Cardiac muscle cell (in vitro differentiated cells and primary cell): ENCODE measurements at places on chromosomes 2 and 18.
A peak's percentile ranks its signal among the peaks of the same experiment; 100 is the strongest.

DNA sequence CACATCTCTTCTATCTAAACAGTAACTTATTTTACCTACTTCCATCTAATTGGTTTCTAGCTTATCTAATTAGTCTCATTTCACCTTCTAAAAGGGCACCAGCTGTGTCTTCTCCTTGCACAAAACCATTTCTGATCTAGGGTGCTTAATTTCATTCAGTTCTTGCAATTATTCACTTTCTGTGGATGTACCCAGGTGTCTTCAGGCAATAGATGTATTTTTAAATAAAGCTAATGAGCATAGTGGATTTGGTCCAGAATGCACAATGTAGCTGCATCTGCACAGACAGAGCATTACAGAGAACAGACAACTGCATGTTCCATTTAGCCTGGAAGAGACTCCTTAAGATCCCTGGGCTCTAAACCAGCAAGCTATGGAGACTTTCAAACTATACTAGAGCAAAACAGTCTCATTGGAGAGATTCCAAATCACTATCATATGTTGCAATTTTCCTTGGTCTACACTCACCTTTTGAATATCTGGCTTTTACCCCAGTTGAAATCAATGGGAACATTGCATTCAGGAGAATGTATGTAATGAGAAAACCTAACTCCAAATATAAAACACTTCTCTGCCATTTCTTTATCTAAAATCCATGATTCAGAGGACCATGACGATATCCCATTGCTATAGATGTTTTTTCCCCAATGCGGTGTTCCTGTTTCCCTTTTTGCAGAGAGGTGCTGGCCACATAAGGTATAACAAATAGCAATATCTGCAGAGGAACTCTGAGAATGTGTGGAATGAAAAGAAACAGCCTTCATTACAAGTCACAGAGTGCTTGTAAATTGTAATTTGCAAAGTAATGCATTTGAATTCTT is 3.5 kb upstream of the RFX8 start:
- H3K4me3 ChIP-seq: no peak overlapping the region
- H3K27ac ChIP-seq: no peak overlapping the region
- H3K27me3 ChIP-seq: peaks cover 51% of the 10 kb centered on the region
- H3K36me3 ChIP-seq: no peaks in the 10 kb centered on the region
- no peak for DNase-seq

DNA sequence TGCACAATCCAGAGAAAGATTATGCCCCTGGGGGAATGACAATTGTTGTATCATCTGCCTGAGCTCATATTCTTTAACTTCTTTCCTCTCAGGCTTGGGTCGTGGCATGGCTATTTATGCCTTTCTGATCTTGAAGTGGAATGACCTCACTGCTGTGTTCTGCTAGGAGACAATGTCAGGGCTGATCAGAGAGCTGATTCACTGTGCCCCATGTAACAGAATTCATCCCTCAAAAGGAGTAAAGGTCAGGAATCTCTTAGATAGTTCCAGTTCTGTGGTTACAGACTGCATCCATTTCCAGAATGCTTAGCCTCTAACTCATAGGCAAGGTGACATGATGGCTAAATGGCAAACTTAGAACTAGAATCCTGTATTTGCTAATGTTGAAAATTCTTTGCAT is 511.7 kb upstream of the CNTNAP5 start:
- no peak overlapping the region for H3K27ac ChIP-seq
- H3K4me3 ChIP-seq: no peak overlapping the region
- no peaks in the 10 kb centered on the region for H3K27me3 ChIP-seq
- peak; percentile 14 for DNase-seq
- H3K4me1 ChIP-seq: no peaks in the 10 kb centered on the region
- H3K36me3 ChIP-seq: no peaks in the 10 kb centered on the region

- no peaks in the 10 kb centered on the region for H3K4me1 ChIP-seq
- no peaks in the 10 kb centered on the region for H3K27me3 ChIP-seq
- no peak overlapping the region for H3K27ac ChIP-seq
- no peak for DNase-seq
Observed at GRCh38 chr2:100891906-100892642, 72.1 kb downstream of the NPAS2 start.

DNA sequence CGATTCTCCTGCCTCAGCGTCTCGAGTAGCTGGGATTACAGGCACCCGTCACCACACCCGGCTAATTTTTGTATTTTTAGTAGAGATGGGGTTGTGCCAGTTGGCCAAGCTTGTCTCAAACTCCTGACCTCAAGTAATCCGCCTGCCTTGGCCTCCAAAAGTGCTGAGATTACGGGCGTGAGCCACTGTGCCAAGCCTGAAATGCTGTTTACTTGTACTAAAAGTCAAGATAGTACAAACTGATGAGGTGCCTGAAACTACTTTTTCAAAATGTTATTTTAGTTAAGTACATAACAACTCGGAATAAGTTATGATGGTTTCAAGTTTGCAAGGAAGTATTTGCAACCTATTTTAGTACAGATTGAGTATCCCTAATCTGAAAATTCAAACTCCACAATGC is 85.7 kb downstream of the CEP192 start:
- no peak overlapping the region for H3K4me3 ChIP-seq
- DNase-seq: no peak

GRCh38 chr2:177553176-177553884 is 160.8 kb downstream of the AGPS start:
- peak overlapping the region; percentile 95 for H3K4me3 ChIP-seq
- no peak for DNase-seq
- H3K4me1 ChIP-seq: peaks cover 9% of the 10 kb centered on the region
- H3K36me3 ChIP-seq: no peaks in the 10 kb centered on the region
- peak overlapping the region; percentile 97 for H3K27ac ChIP-seq
- no peaks in the 10 kb centered on the region for H3K27me3 ChIP-seq

- H3K4me3 ChIP-seq: no peak overlapping the region
- no peaks in the 10 kb centered on the region for H3K36me3 ChIP-seq
- no peak overlapping the region for H3K27ac ChIP-seq
- no peak for DNase-seq
- no peaks in the 10 kb centered on the region for H3K27me3 ChIP-seq
- H3K4me1 ChIP-seq: no peaks in the 10 kb centered on the region
Observed at GRCh38 chr2:175431101-175431946, 249.8 kb upstream of the ATP5MC3 start.

- DNase-seq: peak; percentile 48
- H3K27ac ChIP-seq: no peak overlapping the region
Observed at GRCh38 chr2:139864821-139865302, 1084.7 kb upstream of the NXPH2 start.

- H3K36me3 ChIP-seq: no peaks in the 10 kb centered on the region
- DNase-seq: no peak
- no peak overlapping the region for H3K4me3 ChIP-seq
- no peak overlapping the region for H3K27ac ChIP-seq
- no peaks in the 10 kb centered on the region for H3K4me1 ChIP-seq
- peaks cover 11% of the 10 kb centered on the region for H3K27me3 ChIP-seq
Observed at GRCh38 chr2:148880636-148881035, 5.6 kb downstream of the KIF5C start.

- H3K4me1 ChIP-seq: peaks cover 4% of the 10 kb centered on the region
- peak overlapping the region; percentile 28 for H3K27ac ChIP-seq
- no peaks in the 10 kb centered on the region for H3K27me3 ChIP-seq
- no peak for DNase-seq
- H3K4me3 ChIP-seq: no peak overlapping the region
- H3K36me3 ChIP-seq: no peaks in the 10 kb centered on the region
Observed at GRCh38 chr18:24778810-24779418, 318.5 kb downstream of the HRH4 start.

GRCh38 chr18:3667255-3668137 is 217.5 kb downstream of the TGIF1 start:
- no peak overlapping the region for H3K4me3 ChIP-seq
- no peak overlapping the region for H3K27ac ChIP-seq
- no peaks in the 10 kb centered on the region for H3K27me3 ChIP-seq
- H3K4me1 ChIP-seq: peaks cover 18% of the 10 kb centered on the region
- H3K36me3 ChIP-seq: no peaks in the 10 kb centered on the region

GRCh38 chr2:109472331-109472959 is 141.3 kb downstream of the SEPTIN10 start:
- H3K27me3 ChIP-seq: no peaks in the 10 kb centered on the region
- H3K4me3 ChIP-seq: no peak overlapping the region
- DNase-seq: no peak
- H3K27ac ChIP-seq: no peak overlapping the region
- H3K4me1 ChIP-seq: no peaks in the 10 kb centered on the region
- H3K36me3 ChIP-seq: no peaks in the 10 kb centered on the region

DNA sequence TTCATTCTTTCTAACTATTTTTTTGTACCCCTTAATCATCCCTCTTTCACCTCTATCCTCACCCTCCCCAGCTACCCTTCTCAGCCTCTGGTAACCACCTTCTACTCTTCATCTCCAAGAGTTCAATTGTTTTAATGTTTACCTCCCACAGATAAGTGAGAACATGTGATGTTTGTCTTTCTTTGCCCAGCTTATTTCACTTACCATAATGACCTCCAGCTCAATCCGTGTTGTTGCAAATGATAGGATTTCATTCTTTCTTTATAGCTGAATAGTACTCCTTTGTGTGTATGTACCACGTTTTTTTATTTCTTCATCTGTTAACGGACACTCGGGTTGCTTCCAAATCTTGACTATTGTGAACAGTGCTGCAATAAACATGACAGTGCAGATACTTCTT is 22.1 kb upstream of the TMEM37 start:
- H3K4me1 ChIP-seq: peaks cover 3% of the 10 kb centered on the region
- H3K4me3 ChIP-seq: no peak overlapping the region
- H3K27ac ChIP-seq: no peak overlapping the region
- H3K36me3 ChIP-seq: no peaks in the 10 kb centered on the region
- DNase-seq: no peak

- H3K4me3 ChIP-seq: no peak overlapping the region
- peaks cover 3% of the 10 kb centered on the region for H3K36me3 ChIP-seq
- H3K4me1 ChIP-seq: no peaks in the 10 kb centered on the region
- H3K27me3 ChIP-seq: no peaks in the 10 kb centered on the region
Observed at GRCh38 chr2:33336036-33336625, 140.3 kb upstream of the RASGRP3 start.

DNA sequence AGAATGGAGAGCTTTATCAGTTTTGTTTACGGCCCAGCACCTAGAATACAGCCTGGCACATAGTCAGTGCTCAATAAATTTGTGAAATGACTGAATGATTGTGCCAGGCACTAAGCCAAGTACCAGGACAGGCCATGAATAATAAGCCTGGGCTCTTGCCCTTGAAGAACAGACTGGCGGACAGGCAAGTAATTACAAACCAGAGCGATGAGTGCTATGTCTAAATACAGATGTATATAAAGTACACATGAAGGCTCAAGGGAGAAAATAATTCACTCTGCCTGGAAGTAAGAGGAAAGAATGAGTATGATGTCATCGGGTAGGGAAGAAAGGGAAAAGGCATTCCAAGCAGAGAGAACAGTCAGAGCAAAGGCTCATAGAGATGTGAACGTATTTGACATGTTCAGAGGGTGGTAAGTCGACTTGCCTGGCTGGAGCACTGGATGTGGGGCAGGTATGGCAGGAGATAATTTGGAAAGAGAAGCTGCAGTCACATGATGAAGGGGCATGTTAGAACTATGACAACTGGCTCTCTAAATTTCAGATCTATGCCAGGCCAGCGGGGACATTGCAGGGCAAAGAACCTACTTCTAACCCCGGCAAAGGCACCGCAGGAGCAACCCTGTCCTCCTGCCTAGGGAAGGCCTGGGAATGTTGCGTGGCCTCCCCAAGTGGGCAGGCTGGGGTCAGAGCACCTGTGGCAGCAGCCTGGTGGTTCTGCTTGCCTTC is 119.1 kb upstream of the STPG4 start:
- H3K27me3 ChIP-seq: no peaks in the 10 kb centered on the region
- no peak overlapping the region for H3K4me3 ChIP-seq
- no peaks in the 10 kb centered on the region for H3K36me3 ChIP-seq
- no peak overlapping the region for H3K27ac ChIP-seq
- DNase-seq: no peak

- H3K27ac ChIP-seq: no peak overlapping the region
- H3K36me3 ChIP-seq: no peaks in the 10 kb centered on the region
- no peaks in the 10 kb centered on the region for H3K27me3 ChIP-seq
- no peak for DNase-seq
Observed at GRCh38 chr18:57527556-57528229, 58.8 kb downstream of the FECH start.

GRCh38 chr2:173347305-173348168 is 7.1 kb upstream of the CDCA7 start:
- no peaks in the 10 kb centered on the region for H3K4me1 ChIP-seq
- H3K4me3 ChIP-seq: no peak overlapping the region
- H3K36me3 ChIP-seq: no peaks in the 10 kb centered on the region
- DNase-seq: no peak
- no peak overlapping the region for H3K27ac ChIP-seq

- no peak overlapping the region for H3K27ac ChIP-seq
- H3K4me1 ChIP-seq: no peaks in the 10 kb centered on the region
- H3K36me3 ChIP-seq: no peaks in the 10 kb centered on the region
- H3K4me3 ChIP-seq: no peak overlapping the region
Observed at GRCh38 chr18:28863396-28863795, 686.5 kb upstream of the CDH2 start.

DNA sequence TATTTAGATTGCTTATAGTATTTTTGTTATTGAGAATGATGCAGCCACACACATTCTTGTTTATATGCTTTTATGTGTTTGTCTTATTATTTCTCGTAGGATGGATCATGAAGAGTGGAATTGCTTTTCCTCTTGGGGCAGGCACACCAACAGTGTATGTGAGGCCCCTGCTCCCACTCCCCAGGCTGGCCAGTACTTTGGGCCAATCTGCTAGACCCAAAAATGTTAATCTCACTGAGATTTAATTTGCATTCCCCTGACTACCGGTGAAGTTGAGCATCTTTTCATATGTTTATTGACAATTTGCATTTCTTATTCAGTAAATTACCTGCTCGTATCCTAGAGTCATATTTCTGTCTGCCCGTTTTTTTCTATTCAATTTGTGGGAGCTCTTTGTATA is 4.7 kb upstream of the MYCN start:
- H3K4me3 ChIP-seq: no peak overlapping the region
- H3K27me3 ChIP-seq: no peaks in the 10 kb centered on the region
- no peak for DNase-seq
